ENCODE measurements at places on chromosomes 2 and 18.

DNA sequence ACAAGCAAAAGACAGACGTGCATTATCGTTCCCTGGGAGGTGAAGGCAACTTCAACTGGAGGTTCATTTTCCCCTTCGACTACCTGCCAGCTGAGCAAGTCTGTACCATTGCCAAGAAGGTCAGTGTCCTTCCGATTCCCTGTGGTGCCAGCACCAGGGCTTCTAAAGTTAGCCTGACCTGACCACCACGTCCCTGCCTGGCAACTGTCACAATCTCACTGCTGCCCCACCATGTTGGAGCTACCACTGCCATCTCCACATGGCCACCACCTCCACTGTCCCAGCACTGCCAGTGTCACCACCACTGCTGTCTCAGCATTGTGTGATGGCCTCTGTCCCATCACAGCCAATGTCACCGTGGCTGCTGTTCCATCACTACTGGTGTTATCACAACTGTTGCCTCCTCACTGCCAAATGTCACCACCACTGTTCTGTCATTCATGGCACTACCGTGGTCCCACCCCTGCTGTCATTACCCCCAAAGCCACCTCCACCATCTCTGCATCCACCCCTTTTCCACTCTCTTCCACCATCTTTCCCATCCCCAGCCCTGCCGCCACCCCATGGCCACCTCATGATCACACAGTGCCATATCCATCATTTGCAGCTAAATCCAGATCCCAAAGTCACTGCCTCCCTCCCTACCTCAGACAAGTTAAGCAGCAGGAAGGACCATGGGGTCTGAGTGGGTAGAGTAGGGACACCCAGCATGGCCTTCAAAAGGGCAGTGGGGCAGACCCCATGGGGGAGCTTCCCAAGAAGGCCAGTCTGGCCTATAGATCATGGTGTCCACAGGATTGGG lies 216.5 kb downstream of the DYSF start:
- no peak for DNase-seq

DNA sequence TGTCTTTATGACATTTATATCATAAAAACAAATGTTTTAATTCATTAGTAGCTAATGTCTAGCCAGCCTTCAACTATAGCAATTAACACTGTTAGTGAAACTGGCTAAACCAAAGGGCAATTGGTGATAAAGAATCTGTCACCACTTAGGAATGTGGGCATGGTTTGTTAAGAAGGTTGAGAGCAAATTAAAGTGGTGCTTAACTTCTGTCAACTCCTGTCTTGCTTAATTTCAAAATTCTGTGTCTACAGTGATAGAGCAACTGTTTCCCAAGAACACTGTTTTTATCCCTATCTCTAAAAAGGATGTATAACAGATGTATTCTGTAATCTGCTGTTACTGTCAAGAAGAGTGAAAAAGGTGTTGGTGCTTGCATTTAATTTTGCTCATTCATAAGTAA lies 36.5 kb downstream of the CFAP36 start:
- no peak for DNase-seq

DNA sequence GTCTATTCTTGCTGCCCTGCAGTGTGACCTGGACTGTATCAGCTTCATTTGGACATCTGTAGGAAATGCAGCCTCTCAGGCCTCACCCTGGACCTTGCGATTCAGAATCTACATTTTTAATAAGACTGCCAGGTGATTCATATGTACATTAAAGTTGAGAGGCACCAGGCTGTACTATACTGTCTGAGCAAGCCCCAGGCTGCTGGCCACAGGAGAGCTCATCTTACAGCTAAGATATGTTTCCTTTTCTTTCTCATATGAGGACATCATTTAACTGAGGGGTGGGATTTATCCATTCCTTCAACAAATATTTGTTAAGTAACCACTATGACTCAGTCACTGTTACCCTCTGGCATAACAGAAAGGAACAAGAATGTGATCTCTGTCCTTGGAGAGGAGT lies 78.2 kb upstream of the GCFC2 start:
- no peak for DNase-seq

GRCh38 chr2:144382849-144383248 lies 137.1 kb downstream of the ZEB2 start:
- DNase-seq: no peak

DNA sequence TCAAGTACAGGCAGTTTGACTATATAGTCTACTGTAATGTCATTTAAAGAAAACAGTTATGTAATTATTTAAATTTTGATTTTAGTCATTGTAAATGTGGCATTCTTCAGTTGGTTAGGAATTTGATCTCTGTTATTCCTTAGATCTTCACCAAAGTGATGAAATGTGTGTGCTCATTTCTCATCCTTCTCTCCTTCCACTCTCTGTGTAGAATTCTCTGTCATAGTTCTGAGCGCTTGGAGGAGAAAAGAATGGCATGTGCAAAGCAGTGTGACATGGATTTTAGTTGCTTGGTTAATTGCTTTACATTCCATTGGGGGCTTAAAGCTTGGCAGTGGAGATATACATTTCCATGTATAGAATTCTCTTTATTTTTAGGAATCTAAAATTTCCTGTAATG lies 14.8 kb downstream of the PIK3C3 start:
- no peak for DNase-seq

DNA sequence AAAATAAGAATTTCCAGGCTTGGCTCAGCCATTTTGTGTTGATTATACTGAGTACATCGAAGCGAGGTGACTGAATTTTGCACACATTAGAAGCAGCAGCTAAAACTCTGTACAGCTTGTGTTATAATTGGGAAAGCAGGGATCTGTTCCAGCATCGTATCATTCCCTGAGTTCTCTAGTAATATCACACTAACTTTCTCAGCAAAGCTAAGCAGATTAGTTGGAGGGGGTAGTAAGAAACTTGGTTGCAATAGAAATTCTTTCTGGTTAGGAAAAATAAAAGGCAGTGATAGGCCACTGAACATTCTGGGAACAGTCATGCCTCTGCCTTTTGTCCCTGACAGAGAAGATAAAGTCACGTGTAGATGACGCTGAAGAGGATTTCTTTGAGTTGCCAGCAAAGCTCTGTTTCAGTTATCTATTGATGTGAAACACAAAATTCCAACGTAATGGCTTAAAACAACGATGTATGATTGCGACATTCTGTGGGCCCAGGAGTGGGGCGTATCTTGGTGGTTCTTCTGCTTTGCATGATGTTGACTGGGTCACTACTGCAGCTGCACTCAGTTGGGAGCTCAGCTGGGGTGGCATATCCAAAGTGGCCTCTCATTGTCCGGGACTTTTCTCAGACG lies 202.1 kb upstream of the MEX3C start:
- no peak for DNase-seq
